Stimulated activated CD8-positive, alpha-beta memory T cell treated with anti-CD3 and anti-CD28 coated beads, Interleukin-15, amount 100 ng/mL, for 48 hours (primary cell): ENCODE measurements at places on chromosomes 13 and 19.

DNA sequence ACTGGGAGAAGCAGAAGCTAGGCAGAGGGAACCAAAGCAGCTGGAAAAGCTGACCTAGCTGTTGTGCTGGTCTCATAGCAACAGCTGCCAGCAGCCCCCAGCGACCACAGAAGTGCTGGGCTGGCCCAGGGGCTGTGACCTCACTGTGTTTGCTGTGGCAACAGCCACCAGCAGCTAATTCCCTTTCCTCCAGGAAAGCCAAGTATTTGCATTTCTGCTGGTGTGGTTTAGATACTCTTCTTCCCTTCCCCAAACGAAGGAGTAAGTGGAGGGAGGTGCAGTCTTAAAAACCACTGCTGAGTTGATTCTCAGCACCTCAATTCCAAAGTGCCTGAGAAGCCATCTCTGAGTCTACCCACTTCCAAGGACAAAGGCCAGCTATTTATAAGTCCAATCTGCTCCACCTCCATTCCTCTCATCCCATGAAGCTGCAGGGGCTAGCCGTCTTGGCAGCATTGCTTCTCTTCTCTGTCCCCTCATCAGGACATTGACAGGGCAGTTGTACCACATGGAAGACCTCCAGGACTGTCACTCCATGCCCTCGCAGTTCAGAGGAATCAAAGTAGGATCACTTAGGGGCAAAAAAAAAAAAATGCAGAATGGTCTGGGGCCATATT lies 11.5 kb upstream of the CCDC97 start:
- no peak for DNase-seq

DNA sequence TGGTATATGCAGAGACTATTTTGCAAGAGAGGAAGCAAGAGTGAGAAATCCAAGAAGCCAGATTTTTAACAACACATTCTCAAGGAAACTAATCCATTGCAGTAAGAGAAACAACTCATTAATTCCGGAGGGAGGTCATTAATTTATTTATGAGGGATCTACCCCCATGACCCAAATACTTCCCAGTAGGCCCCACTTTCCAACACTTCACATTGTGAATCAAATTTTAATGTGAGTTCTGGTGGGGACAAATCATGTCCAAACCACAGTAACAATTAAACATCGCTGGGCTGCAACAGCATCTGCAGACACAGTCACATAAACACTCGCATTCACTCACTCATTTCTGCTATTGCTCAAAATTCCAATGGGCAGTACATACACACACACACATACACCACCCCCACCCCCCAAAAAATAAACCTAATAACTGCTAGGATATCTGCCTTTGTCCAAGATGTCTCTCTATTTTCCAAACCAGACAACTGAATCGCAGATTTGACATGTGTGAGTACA lies 1483.7 kb downstream of the PCDH9 start:
- no peak for DNase-seq

DNA sequence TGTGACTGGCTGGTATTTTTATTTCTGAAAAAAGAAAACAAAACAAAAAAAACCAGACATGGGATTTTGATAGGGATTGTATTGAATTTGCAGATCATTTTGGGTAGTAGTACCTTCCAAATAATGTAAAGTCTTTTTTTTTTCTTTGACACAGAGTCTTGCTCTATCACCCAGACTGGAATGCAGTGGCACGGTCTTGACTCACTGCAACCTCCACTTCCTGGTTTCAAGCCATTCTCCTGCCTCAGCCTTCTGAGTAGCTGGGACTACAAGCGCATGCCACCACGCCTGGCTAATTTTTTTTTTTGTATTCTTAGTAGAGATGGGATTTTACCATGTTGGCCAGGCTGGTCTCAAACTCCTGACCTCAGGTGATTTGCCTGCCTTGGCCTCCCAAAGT lies 4.2 kb downstream of the ZNF101 start:
- no peak for DNase-seq

DNA sequence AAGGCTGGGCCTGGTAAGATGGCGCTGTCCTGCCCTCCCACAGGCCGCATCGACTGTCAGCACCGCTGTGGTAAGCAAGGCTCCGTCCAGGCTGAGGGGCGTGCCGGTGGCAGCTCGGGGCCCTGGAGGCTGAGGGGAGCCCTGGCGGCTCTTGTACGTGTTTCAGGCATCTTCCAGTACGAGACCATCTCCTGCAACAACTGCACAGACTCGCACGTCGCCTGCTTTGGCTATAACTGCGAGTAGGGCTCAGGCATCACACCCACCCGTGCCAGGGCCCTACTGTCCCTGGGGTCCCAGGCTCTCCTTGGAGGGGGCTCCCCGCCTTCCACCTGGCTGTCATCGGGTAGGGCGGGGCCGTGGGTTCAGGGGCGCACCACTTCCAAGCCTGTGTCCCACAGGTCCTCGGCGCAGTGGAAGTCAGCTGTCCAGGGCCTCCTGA lies 1.2 kb downstream of the IZUMO4 start:
- DNase-seq = no peak

DNA sequence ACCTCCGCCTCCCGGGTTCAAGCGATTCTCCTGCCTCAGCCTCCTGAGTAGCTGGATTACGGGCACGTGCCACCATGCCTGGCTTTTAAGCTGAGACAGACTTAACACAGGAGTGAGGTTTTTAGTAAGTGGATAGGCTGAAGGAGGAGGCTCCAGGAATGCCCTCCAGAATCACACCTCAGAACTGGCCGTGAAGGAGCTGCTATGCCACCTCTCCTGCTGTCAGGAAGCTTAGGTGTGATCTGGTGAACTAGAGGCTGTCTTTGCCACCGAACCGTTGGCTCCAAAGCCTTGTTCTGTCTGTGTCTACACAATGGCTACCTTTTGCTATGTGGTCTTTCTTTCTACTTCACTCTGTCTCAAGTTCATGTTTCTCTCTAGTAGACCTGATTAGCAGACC lies 4.2 kb downstream of the PDCD2L start:
- no peak for DNase-seq

- no peak for DNase-seq
Observed at GRCh38 chr13:45788011-45788410, 63.5 kb downstream of the SIAH3 start.
